Activated T-helper 1 cell treated with anti-CD3 and anti-CD28 coated beads, Interleukin-2, amount 50 U/mL, for 16 hours (primary cell): ENCODE measurements at places on chromosomes 3 and 15.
A peak's percentile ranks its signal among the peaks of the same experiment; 100 is the strongest.

GRCh38 chr15:47582233-47582632 is 135.1 kb upstream of the SEMA6D start:
- DNase-seq = no peak

DNA sequence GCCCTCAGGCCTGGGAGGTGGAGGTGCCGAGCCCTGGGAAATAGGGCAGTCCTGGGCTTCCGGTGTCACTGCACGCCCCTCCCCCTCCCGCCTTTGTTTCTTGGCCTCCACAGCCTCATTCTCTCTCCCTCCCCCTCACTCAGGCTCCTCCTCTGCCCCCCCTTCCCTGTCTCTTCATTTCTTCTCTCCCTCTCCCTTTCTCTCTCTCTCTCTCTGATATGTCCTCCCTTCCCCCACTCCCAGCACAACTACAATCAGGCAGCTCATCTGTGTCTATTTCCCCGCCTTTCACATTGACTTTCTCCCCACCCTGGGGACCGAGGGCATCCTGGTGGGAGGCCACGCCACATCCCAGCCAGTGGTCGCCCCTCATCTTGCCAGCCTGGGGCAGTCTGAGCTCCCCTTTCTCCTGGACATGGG is 40.2 kb downstream of the IDH2 start:
- DNase-seq = peak; percentile 14

DNA sequence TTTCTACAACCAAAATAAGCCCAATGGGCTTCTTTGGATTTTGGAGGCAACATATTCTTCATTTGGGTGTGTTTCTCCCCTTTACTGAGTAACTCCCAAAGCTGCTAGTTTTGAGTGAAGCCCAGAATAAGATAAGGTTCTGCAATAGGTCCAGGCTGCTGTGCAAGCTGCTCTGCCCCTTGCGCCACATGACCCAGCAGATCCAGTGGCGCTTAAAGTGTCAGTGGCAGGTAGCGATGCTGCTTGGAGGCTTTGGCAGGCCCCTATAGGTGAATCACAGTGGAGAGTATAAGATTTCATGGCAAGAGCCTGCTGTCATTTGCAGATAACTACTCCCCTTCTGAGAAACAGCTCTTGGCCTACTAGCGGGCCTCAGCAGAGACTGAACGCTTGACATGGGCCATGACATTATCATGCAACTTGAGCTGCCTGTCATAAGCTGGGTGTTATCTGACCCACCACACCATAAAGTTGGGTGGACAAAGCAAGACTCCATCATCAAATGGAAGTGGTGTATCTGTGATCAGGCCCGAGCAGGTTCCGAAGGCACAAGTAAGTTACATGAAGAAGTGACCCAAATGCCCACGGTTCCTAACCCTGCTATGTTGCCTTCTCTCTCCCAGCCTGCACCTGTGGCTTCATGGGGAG is 88.4 kb upstream of the OXTR start:
- DNase-seq = no peak

GRCh38 chr3:136196064-136196400 is at the start of gene MSL2:
Gene MSL2 (minus strand): TSS chr3:136196335. CDS start chr3:136195113, 1,222 bp downstream.
- DNase-seq = no peak

GRCh38 chr15:35019404-35020327 is 31.6 kb upstream of the ZNF770 start:
- DNase-seq = no peak

GRCh38 chr15:85800478-85801123 is 5.9 kb upstream of the KLHL25 start:
- DNase-seq = no peak

- DNase-seq = no peak
These were observed 394.5 kb downstream of the MFSD1 start for GRCh38 chr3:159196359-159196758.

- no peak for DNase-seq
These were observed 166.9 kb upstream of the UMPS start for GRCh38 chr3:124563376-124563775.

GRCh38 chr3:152047465-152047864 is 174.0 kb downstream of the SUCNR1 start:
- no peak for DNase-seq

DNA sequence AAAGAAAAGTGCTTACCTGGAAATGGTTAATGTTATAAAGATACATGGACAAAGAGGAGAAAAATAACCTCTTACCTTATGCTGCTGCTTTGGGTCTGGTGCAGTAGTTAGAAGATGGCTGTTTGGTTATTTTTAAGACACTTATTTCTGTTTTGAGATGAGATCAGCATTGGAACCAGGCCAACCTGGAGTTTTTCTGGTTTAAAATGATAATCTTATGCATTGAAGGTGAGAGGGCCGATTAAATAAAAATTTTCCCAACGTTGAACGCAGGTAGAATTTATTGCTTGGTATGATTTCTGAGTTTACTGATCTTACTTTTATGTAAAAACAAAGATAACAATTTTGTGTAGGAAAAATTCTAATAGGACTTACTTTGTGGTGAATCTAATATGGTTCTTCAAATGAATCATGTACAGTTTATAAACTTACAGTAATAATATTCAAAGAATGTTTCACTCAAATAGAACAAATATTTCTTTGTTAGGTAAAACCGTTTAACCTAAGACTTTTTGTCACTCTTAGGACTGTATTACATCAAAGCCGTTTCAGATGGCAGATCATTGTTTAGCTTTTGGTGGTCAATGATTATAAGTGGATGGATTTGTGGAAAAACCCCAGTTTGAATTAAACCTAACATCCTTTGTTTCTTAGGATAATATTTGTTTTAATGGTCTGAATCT is 14.9 kb downstream of the UBE2E2 start:
- no peak for DNase-seq

- DNase-seq = no peak
These were observed 792.6 kb downstream of the NAALADL2 start for GRCh38 chr3:175651716-175652115.

DNA sequence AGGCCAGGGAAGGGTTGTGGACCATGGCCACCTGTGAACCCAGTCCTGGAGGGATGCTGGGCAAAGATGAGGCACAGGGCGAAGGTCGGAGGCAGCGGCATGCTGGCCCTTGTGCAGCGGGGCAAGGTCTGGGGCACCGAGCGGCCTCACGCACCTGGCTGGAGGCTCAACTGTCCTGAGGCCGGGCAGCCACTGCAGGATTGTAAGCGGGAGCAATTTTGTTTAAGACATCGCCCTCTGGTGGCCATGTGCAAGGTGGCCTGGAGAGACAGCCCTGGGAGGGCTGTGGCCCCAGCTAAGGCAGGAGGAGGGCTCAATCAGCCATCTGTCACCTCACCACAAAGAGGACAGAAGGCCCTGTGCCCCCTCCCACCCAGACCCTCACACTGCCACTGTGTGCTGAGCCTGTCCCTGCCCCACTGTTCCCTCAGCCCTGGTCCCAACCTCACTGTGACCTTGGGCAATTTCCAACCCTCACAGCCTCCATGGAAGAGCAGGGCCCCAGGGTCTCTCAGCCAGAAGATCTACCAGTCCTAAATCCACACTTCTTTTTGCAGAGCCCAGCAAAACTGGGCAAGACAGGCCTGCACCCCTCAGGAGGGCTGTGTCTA is 46.2 kb downstream of the TPRA1 start:
- DNase-seq = peak; percentile 43

GRCh38 chr3:65483480-65483879 is 555.2 kb downstream of the MAGI1 start:
- DNase-seq = no peak

GRCh38 chr3:177516158-177517011 is 319.1 kb upstream of the TBL1XR1 start:
- DNase-seq = no peak

GRCh38 chr3:136070953-136071949 is 105.7 kb downstream of the PPP2R3A start:
- DNase-seq = no peak
